Globus pallidus (tissue), 1 donor: ENCODE measurements at places on chromosomes 1 and 21.

DNA sequence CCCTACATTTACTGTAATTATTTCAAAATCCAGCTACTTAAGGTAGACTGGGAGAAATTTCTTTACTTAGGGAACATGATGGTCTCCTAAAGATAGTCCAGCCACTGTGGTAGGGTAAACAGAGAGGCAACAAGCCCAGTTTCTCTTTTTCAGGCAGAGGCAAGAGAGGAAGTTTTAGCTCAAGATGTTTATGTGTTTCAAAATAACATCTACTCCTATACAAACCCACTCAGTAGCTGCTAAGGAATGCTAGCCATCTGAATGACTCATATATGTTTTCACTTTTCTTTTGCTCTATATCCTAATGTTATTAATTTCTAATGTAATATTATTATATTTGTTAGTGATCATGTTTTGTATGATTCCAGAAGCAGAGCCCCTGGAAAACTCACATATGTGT, 856.6 kb downstream of the PLA2G4A start:
- DNase-seq: no peak

DNA sequence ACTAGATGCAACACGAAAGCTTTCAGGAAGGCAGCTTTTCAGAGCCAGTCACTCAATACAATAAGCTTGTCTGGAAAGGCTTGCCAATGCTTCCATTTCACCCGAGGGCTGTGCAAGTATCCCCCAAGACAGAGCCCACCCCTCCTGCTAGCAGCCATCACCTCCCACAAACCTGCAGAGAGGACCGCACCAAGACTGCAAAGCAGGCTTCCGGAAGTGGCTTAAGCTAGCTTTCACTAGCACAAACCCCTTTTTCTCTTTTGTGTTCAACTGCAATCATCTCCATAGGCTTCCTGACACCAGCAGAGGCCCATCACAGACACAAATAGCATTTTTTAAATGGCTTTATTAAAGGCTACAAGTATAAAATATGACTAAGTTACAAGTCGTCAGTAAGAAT, 31.5 kb downstream of the C1orf198 start:
- DNase-seq: no peak

DNA sequence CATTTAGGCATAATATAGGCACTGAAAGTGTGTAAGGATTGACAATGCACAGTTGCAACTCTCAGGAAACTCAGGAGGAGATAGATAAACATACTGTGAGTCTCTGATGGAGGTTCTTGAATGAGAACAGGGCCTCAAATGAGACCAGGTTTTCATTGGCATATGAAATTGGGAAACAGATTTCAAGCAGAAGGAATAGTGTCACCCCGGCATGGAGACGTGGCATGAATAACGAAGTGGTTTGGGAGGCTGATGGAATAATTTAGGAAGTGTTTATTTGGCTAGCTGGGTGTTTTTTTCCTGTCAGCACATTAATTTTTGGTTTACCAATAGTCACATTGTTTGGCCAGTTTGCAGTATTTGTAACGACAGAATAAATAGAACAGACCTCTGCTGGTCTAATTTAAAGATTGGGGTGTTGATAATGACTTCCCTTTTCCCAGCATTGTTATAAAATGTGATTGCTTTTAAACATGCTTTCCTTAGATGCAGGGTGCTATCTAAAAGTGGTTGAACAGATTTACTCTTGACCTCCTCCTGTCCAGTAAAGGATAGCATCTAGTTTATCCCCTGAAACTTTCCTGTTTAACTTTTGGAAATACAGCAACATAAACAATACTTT, 132.0 kb downstream of the C1orf21 start:
- no peak for DNase-seq

- DNase-seq: no peak
These were observed 64.6 kb downstream of the ERI3 start for GRCh38 chr1:44290250-44291094.

GRCh38 chr1:158020259-158020885, 26.9 kb downstream of the KIRREL1 start:
- no peak for DNase-seq

DNA sequence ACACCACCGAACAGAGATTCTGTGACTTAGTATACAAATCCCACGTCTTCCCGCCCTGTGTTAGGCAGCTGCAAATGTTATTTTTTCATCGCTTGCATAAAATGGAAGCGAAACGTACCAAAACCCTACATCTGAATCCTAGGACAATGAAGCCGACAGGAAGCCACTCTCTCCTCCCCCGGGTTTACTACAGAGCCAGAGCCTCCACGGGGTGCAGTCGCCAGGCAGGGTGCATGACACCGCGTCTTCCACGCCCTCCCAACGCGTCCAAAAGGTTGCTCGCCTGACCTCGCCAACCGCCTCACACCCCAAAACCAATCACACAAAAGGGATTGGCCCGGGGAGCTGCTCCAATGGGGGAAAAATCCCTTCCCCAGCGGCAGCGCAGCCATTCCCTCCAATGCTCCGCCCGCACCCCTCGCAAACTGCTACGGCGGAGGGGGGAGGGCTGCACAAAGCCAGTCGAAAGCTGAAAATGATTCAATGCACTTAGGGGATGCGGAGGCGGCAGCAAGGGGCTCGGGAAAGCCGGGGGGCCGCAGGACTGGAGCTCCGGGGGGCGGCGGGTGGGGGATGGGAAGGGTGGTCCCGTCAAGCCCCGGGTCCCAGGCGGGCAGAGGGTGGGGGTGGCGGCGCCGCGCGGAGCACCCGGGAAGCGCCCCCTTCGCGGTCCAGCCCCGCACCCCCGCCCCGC, 701 bp downstream of the CEP170 start:
- DNase-seq: peak; percentile 74

GRCh38 chr1:167423684-167424619, 94.4 kb downstream of the CD247 start:
- DNase-seq: no peak

GRCh38 chr1:46458190-46458589, 31.4 kb upstream of the DMBX1 start:
- no peak for DNase-seq

DNA sequence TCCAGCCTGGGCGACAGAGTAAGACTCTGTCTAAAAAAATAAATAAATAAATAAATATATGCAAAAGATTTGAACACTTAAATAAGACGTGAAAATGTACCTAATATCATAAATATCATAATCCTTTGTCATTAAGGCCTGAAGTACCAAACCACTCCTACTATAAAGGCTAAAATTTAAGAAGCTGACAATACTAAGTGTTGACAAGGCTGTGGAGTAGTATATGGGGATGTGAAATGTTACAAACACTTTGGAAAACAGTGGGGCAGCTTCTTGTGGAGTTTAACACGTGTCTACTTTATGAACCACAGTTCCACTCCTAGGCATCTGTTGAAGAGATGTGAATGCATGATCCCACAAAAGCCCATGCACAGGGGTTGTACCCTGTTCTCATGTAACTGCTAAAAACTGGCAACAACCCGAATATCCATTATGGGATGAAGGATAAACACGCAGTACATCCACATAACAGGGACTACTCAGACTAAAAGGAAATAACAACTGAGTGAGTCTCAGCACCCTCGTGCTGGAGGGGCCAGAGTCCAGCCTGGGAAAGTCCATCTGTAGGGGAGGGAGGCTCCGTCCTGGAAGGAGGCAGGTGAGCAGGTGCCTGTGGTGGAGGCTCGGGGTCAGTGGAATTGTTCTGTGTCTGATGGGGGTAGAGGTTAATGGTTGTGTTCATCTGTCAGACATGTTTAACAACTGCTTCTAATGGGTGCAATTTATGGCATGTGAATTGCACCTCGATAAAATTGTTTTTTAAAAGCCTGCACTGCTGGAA, 6.7 kb upstream of the SLC19A1 start:
- DNase-seq: no peak

- no peak for DNase-seq
These were observed 5.4 kb upstream of the WDR47 start for GRCh38 chr1:109047339-109047738.

- no peak for DNase-seq
These were observed 596.1 kb downstream of the PTPRU start for GRCh38 chr1:29832471-29832870.

DNA sequence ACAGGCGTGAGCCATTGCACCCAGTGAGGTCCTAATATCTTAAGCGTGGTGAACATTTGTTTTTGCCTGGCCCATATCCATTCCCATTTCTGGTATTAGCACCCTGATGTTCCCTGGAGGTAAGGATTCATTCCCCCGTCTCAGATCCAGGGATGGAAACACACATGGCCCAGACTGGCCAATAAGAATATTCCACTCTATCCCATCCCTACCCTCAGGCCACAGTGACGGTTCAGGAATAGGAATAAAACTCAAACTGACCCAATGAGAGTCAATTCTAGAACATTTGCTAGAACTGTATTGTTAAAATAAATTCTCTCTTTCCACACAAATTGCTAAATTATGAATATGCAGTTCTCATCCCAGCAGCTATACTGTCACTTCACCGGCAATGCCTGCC, 76.1 kb downstream of the PIK3R3 start:
- DNase-seq: no peak

DNA sequence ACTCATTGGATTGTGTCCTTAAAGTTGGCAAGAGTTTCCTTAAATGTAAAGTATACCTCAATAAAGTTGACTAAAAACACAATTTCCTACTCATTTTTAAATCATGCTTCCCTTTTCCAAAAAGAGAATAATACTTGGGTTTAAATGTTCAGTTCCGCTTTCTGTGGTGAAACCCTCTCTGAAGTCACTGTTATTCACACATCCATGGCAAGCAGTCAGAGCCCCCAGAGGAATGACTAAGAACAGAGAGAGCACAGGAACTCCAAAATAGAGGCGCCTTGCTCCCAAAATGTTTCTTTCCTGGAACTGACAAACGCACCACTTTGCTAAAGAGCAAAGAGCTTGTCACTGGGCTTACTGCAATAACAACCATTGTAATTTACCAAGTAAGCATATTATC, 142.5 kb downstream of the TIAM1 start:
- peak; percentile 58 for DNase-seq

GRCh38 chr1:174998569-174999215, 1.1 kb upstream of the CACYBP start:
- DNase-seq: peak; percentile 73

GRCh38 chr1:192260076-192260475, 56.7 kb upstream of the RGS21 start:
- no peak for DNase-seq

DNA sequence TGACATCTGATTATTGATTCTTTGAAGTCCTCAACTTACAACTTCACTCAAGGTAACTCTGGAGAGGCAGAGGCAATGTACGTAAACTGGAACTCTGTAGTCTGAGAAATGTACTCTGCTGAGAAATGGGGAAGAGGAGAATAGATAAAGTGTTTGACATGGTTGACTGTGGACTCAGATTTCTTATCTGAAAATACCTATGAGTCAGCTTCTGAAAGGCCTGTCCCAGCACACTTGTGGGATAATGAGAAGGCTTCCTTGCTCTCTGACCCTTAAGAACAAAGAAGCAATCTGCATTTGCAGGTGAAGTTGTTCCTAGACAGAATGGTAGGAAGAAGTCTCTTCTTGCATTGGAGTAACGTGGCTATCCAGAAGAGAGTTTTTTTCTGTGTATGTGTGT, 1573.5 kb downstream of the BRINP3 start:
- no peak for DNase-seq

DNA sequence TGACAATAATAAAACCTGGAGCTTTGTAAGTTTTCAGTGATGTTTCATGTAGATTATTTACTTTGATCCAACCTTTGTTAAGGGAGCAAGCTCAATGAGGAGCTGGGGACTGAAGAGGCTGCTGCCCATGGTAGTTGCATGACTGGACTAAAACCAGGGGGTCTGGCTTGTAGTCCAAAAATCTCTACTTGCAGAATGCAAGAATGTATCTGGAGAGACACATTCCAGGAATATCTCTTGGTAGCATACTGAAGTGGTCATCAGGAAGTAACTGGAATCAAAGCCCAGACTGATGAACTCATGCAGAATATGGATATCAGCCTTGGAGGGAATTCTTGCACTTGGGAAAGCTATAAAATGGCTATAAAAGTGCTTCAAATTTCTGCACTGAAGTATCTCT, 5.8 kb upstream of the KIAA0040 start:
- DNase-seq: no peak

GRCh38 chr1:245591346-245592188, 436.8 kb downstream of the KIF26B start:
- DNase-seq: no peak

- DNase-seq: no peak
These were observed 24.0 kb downstream of the ADGRL2 start for GRCh38 chr1:81824759-81825158.

DNA sequence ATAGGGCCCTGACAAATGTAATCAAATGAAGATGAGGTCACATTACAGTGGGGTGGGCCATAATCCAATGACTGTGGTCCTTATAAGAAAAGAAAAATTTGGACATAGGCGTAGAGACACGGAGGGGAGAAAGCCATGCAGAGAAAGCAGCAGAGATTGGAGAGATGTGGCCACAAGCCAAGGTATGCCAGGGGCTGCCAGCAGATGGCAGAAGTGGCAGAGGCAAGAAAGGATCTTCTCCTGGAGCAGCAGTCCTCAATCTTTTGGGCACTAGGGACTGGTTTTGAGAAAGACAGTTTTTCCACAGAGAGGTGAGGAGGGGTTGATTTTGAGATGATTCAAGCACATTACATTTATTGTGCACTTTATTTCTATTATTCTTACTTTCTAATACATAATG, 355.1 kb downstream of the NPHP4 start:
- peak; percentile 27 for DNase-seq

GRCh38 chr1:158999316-159000069, 10.2 kb upstream of the IFI16 start:
- peak; percentile 94 for DNase-seq

GRCh38 chr1:204377800-204378668, 18.3 kb upstream of the PLEKHA6 start:
- no peak for DNase-seq

- no peak for DNase-seq
These were observed 2.9 kb downstream of the TIE1 start for GRCh38 chr1:43303471-43304313.

- DNase-seq: no peak
These were observed 121.1 kb upstream of the ADAR start for GRCh38 chr1:154729031-154729442.

GRCh38 chr1:116370181-116370580, 2.9 kb upstream of the ATP1A1 start:
- DNase-seq: no peak

- DNase-seq: no peak
These were observed at the start of gene CTNNBIP1 for GRCh38 chr1:9910076-9910422. TSS of gene CTNNBIP1 (minus strand) at chr1:9910269. CDS start at chr1:9872064, 38,205 bp downstream.

DNA sequence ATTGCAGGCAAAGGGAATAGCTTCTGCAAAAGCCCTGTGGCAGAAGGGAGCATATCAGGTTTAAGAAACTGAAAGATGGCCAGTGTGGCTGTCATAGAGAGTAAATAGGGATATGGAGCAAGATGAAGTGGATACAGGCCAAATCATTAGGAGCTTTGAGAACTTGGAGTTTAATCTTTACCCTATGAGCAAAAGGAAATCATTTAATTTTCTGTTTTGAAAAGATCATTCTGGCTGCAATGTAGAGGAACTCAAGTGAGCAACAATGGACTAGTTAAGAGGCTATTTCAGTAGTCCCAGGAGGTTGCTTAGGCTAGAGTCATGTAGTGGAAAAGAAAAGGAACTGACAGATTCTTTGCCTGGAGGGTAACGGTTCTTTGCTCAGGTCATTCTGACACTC, 47.2 kb downstream of the RAP1A start:
- no peak for DNase-seq
